ENCODE measurements at places on chromosomes 1 and 21.

- no peak for DNase-seq
Measured at GRCh38 chr1:112817555-112818373, 102.6 kb upstream of the PPM1J start.

GRCh38 chr1:147712605-147713004 lies 42.3 kb upstream of the ACP6 start:
- DNase-seq, result no peak

DNA sequence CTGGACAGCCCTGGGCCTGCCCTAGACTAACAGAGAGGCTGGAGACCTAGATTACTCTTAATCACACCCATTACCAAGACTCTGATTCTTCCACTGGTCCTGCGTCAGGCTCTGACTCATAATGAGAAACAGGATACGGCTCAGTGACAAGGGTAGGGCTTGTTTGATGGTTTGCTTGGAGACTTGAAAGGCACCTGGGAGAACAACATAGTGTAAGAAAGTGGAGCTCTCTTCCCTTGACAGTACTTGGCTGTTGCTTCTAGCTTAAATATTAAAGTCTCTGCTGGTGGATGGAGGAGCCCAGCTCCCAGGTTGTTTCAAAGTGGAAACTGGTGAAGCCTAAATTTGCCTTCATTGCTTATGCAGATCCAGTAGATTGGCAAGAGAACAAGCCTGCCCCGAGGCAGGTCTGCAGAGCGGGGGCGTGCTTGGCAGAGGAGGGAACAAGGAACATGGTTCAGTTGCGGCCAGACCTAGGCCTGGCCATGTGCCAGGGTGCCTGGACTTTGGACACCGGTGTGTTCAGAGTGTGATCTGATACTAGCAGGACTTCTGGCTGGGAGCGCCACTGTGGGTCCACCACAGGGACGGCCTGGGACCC lies 480.6 kb downstream of the CAMTA1 start:
- no peak for DNase-seq

DNA sequence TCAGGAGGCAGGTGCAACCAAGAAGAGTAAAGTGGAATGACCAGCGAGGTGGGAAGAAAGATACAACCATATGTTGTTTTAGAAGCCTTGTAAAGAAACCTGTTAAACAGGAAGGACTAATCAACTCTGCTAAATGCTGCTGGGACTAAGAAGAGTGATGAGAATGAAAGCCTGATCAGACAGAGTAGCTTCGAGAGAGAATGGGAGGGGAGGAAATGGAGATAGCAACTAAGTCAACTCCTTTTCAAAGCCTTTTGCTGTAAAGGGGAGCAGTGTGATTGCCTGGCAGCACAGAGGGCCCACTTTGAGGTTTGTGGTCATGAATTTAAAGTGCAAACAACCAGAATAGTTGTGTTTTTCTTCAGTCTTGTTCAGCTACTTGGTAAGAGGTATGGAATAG lies 31.4 kb downstream of the SLC30A7 start:
- no peak for DNase-seq

- DNase-seq, result no peak
Measured at GRCh38 chr1:9086796-9087195, 17.4 kb upstream of the SLC2A5 start.

DNA sequence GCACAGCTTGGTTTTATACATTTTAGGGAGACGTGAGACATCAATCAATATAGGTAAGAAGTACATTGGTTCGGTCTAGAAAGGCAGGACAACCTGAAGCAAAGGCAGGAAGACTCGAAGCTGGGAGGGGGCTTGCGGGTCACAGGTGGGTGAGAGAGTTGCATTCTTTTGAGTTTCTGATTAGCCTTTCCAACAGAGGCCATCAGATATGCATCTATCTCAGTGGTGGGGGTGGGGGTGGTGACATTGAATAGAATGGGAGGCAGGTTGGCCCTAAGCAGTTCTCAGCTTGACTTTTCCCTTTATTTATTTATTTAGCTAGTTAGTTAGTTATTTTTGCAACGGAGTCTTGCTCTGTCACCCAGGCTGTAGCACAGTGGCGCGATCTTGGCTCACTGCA lies 85.6 kb downstream of the WDR4 start:
- no peak for DNase-seq

DNA sequence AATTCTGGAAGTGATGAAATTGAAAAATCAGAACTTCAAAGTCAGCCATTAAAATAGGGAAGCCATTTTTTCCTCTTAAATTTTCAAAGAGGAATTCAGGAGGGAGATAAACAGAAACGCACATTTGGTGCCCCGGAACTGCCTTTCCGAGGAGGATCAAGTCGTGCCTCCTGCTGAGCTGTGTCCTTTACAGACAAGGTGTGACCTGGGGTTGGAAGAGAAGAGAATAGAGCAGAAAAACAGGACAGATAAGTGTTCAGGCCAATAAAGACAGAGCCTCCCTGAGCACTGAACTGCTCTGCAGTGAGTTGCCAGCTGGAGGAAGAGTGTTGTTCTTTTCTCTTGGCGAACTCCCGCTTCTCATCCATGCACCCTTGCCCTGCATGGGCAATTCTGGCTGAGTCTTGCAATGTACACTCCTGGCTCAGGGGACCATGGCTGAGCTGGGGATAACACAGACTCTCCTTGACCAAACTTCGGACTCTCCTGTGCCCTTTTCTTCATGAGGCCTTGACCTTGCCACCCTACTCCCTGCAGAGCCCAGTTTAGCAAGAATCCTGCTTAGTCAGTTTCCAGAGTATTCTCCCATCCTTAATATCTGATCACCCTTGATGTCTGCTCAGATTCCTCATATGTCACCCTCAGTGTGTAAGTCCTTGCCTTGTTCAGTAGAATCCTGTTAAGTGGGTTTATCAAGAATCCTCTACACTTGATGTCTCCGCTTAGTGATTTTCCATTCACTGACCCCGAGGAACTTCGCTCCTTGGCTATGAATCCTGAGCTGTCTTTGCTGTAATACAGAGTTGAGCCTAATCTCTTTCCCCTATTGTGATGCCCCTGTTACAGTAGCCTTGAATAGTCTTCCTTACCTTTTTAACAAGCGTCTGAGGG lies 1.3 kb upstream of the MTARC1 start:
- no peak for DNase-seq

- no peak for DNase-seq
Measured at GRCh38 chr1:76868916-76869315, 1.6 kb downstream of the ST6GALNAC5 start.

DNA sequence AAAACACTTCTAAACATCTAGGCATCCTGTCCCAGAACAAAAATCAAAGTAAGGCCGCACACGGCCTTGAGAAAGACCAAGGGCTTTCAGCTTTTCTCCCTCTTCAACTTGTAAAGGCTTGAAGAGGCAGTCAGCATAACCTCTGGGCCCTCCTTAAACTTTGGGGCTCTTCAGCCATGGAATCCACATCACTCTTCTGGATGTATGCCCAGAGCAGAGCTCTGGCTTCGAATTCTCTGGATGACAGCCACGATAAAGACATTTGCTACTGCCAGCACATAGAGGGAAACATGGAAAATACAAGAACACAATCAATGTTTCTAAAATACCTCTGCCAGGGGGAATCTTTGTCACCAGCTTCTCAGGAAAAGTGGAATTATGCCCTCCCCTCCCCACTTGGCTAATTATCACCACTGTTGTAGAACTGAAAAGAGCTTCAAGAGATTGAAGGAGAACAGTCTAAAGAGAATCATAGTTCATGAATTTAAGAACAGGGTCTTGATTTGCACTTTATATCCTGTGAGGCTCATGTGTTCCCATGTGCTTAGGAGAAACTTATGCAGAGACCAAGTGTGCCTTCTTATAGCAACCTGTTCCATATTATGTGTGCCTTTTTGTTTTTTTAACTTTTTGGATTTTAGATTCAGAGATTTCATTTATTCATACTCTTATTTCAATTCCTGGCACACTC lies 39.0 kb upstream of the DPT start:
- DNase-seq, result no peak

- no peak for DNase-seq
Measured at GRCh38 chr1:27960762-27961645, 1.2 kb downstream of the XKR8 start.

DNA sequence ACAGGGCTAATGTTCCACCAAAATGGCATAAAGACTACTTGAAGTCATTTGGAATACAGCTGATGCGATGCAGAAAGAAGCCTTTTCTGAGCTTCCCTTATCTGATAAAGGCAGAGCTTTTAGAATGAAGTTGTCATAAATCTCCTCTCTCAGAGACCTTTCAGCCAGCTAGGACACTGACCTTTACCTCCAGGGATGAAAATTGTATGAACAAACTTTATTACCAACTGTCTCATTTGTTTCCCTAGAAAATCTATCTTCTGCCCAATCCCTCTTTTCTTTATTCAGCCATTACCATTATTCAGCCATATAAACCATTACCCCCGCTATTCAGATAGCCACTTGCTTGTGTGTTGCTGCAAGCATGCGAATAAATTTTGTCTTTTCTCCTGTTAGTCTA lies 29.7 kb upstream of the RNF2 start:
- DNase-seq, result no peak

GRCh38 chr1:227939791-227940771 lies 7.7 kb downstream of the WNT9A start:
- no peak for DNase-seq

DNA sequence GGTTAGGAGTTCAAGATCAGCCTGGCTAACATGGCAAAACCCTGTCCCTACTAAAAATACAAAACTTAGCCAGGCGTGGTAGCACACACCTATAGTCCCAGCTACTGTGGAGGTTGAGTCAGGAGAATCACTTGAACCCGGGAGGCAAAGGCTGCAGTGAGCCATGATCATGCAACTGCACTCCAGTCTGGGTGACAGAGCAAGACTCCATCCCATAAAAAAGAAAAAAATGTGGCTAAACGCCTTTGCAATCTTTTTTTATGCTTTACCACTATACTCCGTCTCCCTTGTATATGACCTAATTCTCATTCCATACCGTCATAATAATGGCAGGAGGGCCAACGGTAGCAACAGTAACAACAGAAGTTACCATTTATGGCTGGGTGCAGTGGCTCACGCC lies 109.5 kb downstream of the ASH1L start:
- DNase-seq, result no peak

- no peak for DNase-seq
Measured at GRCh38 chr1:15937706-15938168, 38.2 kb downstream of the ZBTB17 start.

DNA sequence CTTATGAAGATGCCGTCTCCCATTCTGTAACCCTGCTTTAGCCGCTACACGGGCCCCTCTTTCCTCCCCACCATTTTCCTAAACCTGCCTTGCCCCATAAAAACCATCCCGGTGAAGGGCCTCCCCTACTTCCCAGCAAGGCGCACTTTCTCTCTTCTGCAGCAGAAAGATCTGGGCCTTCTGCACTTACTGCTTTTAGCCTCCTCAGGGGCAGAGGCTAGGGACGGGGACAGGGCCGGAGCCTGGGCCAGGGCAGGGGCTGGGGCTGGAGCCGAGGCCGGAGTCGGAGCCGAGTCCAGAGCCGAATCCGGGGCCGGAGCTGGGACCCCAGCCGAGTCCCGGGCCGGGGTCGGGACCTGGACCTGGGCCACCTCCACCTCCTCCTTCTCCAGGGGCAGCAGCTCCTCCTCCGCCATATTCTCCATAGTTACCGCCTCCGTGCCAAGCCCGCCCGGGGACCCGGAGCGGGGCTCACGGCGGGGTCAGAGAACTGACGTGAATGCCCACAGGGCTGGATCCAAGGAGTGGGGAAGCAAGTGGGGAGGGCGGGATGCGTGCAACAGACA lies 382 bp downstream of the TRMT1L start:
- no peak for DNase-seq

GRCh38 chr21:25115021-25115420 lies 492.3 kb downstream of the MRPL39 start:
- DNase-seq, result no peak

DNA sequence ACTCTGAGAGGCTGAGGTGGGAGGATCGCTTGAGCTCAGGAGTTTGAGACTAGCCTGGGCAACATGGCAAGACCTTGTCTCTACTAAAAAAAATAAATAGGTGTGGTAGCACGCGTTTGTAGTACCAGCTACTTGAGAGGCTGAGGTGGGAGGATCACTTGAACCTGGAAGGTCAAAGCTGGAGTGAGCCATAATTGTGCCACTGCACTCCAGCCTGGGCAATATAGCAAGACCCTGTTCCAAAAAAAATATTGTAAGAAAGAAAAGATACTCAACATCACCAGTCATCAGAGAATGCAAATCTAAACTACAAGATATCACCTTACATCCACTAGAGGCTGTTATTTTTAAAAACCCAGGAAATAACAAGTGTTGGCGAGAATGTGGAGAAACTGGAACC lies 32.5 kb downstream of the ZNF644 start:
- no peak for DNase-seq

DNA sequence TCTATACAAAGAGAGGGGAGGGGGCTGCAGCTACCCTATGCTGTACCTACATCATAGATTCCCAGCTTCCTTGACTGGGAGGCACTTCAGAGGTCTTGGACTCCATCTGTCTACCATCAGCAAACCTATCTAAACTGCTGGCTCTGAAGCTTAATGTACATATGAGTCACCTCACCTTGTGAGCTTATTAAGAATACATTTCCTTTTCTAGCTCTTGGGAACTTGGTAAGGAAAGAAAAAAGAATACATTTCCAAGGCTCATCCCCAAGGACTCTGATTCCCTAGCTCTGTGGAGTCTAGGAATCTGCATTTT lies 50.0 kb upstream of the PRELP start:
- DNase-seq, result no peak

- DNase-seq, result no peak
Measured at GRCh38 chr21:27423906-27424595, 457.2 kb upstream of the ADAMTS5 start.

GRCh38 chr1:95650631-95651030 lies 416.6 kb downstream of the RWDD3 start:
- DNase-seq, result no peak

GRCh38 chr1:198220428-198220827 lies 63.6 kb downstream of the NEK7 start:
- no peak for DNase-seq

DNA sequence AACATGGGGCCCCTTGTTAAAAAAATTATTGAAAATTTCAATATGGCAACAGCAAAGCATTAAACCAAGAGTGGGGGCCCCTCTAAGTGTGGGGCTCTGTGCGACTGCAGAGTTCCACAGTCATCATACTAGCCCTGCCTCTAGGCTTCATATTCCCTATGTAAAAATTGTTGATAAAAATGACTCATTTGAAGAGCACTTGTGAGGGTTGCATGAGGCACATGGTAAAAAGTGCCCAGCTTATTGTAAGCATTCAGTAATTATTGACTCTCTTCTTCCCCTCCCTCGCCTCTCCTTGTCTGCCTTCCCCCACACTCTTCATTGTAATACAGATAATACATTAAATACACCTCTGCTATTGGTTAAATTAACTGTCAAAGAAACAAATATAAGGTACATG lies 86.7 kb upstream of the PTBP2 start:
- DNase-seq, result no peak

GRCh38 chr21:39484711-39485276 lies 33.0 kb downstream of the SH3BGR start:
- DNase-seq, result no peak

GRCh38 chr1:234330843-234331215 lies 42.4 kb upstream of the COA6 start:
- no peak for DNase-seq

Measured in WERI-Rb-1 (cell line).